ENCODE measurements at places on chromosomes 5 and 9.

DNA sequence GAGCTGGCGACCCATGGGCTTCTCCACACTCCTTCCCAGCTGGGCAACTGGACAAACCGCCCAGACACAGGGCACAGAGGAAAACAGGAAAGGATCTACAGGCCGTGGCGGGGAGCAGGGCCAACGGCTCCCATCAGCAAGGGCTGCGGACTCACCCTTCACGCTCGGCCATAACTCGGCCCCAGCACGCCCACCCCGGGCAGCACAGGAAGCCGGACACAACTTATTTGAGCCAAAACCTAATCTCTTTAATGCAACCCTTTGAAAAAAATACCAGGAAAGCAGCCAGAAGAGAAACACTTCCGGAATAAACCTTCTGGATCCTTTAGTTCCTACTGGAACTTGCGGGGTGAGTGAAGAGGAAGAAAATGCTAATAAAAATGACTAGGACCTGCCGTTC is 59.9 kb downstream of the VAV2 start:
- no peak for DNase-seq

GRCh38 chr5:142727735-142728047 is 41.8 kb upstream of the FGF1 start:
- DNase-seq = no peak

GRCh38 chr5:87526131-87526530 is 113.4 kb upstream of the CCNH start:
- no peak for DNase-seq

GRCh38 chr5:32604800-32605765 is 19.7 kb downstream of the SUB1 start:
- no peak for DNase-seq
